ENCODE measurements at places on chromosomes 6 and 20.
A peak's percentile ranks its signal among the peaks of the same experiment; 100 is the strongest.

- no peak for DNase-seq
Measured at GRCh38 chr6:157135691-157136090, 187.6 kb downstream of the TMEM242 start.

DNA sequence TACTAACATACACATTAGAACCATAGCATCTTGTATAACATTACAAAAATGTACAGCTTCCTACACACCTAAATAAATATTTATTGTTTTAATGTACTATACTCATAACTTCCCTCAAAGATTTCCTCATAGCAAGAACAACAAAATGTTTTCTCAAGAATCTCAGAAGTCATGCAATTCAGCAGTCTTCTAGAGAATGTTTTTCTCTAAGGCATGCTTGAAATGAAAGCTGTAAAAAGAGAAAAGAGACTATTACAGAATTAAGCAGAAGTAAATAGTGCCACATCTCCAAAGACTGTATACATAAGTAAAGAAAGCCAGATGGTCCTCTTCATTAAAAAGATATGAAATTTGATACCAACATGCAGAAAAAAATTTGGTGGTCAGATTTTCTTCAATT, 672.2 kb downstream of the EPM2A start:
- no peak for DNase-seq

- no peak for DNase-seq
Measured at GRCh38 chr6:157063176-157063905, 260.0 kb downstream of the TMEM242 start.

GRCh38 chr6:5116243-5116991, 31.3 kb downstream of the PPP1R3G start:
- no peak for DNase-seq

- DNase-seq, result no peak
Measured at GRCh38 chr6:14436592-14437132, 319.1 kb downstream of the CD83 start.

GRCh38 chr6:69729870-69730449, 66.8 kb downstream of the LMBRD1 start:
- DNase-seq, result peak; percentile 5

DNA sequence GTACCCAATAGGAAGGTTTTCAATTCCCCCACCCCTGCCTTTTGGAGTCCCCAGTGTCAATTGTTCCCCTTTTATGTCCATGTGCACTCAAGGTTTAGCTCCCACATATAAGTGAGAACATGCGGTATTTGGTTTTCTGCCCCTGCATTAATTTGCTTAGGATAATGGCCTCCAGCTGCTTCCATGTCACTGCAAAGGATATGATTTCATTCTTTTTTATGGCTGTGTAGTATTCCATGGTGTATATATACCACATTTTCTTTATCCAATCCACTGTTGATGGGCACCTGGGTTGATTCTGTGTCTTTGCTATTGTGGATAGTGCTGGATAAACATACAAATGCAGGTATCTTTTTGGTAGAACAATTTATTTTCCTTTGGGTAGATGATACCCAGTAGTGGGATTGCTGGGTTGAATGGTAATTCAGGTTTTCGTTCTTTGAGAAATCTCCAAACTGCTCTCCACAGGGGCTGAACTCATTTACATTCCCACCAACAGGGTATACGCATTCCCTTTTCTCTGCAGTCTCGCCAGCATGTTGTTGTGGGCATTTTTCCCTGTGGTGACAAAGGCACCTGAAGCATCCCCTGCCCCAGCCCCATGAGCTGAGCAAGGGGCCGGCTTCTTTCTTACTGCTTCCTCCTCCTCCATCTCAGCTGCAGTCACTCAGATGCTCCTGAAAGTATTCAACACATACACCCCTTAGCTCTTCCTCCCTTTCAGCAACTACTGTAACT, 66.7 kb downstream of the ELOVL2 start:
- DNase-seq, result no peak

DNA sequence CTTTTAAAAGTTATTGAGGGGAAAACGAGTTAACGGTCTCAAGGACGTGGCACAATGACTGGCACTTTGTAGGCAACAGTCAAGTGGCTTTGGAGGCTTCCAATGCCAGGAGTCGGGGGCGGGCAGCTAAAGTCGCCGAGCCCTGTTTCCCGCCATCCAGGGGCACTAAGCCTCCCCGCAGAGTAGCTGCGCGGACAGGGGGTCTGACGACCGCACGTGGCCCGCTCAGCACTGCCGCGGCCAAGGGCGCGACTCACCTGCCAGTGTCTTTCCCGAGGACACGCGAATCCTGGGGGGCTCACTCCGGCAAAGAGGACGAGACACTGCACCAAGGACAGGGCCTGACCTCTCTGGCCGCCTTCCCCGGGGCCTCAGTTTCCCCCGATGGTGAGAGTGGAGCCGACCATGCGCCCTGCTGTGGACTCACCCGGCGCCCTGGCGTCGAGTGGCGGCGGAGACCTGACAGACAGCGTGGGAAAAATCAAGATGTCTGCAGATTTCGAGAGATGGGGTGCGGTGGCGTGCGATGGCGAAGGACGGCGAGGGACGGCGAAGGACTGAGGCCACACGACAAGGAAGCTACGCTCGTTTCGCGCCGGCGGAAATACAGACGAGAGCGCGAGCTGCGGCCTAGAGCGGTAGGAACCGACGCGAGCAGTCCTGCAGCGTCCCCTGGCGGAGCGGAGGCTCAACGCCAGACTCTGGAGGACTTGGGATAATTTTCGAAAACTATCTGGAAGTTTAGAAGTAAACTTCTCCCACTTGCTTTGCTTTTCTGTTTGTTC, at the start of gene SNHG17:
SNHG17 (minus strand) TSS at position 559 of the 785 bp plus-strand sequence.
- peak; percentile 85 for DNase-seq

GRCh38 chr20:24934101-24934661, 14.9 kb upstream of the CST7 start:
- no peak for DNase-seq

GRCh38 chr6:41039060-41039998, at the start of gene UNC5CL:
TSS of gene UNC5CL (minus strand) at chr6:41039221. CDS start at chr6:41035074, 4,147 bp downstream.
- peak; percentile 47 for DNase-seq

DNA sequence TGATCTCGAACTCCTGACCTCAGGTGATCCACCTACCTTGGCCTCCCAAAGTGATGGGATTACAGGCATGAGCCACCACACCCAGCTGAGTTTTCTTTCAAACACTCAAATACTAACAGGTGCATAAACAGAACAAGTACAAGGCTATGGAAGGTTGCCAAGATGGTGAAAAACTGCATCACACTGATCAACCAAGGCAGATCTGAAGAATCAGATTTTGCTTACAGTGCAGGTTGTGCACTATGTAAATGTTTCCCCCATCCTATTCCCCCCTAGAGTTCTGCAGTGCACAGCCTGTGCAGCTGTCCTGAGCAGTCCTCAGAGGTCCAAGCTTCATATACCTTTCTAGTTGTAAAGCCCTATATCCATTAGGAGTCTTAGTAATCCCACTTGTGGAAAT, 73.0 kb downstream of the GFRA4 start:
- DNase-seq, result no peak

GRCh38 chr6:20699402-20699801, 165.1 kb downstream of the CDKAL1 start:
- DNase-seq, result no peak

DNA sequence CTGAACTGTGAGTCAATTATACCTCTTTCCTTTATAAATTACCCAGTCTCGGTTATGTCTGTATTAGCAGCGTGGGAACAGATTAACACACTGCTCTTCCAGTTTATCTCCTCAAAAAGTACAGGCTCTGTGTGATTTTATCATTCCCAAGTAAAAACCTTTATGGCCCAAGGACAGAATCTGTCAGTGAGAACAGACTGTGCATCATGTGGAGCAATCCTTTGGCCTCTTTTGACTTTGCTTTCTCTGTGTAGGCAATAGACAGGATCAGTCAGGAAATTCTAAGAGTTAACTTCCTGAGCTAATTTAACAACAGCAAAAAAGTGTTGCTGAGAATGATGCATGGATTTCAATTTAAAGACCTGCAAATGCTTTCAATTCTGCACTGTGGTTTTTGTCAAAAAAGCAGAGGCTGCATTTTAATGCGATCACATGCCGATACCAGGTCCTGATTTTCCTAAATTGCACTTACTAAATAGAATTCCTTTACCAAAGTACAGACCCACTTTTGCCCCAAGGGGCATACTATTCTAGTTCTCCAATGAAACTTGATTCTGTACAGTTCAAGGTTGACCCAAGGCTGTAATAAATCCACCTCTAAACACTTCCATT, 246.7 kb upstream of the MARCKS start:
- no peak for DNase-seq

GRCh38 chr6:124825564-124825963, 136.7 kb upstream of the RNF217 start:
- DNase-seq, result no peak

- no peak for DNase-seq
Measured at GRCh38 chr6:159808647-159809046, 8.6 kb downstream of the PNLDC1 start.

GRCh38 chr6:70312165-70312745, 9.4 kb upstream of the COL9A1 start:
- peak; percentile 91 for DNase-seq

DNA sequence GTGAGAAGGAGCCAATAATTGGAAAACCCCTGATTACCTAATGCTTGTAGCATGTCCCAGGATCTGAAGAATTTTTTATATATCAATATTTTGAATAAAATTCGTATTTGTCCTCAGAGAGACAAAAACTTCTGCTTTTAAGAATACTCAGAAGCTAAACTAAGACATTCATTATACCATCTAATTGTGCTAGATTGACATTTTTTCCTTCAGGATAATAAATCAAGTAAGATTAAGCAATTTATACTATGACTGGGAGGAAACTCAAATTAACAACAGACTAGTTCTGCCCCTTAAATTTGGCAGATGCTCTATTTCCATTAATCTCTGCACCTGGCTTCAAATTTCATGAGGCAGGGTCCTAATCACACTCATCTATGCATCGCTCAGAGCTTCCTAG, 291.4 kb downstream of the PLCB1 start:
- no peak for DNase-seq

DNA sequence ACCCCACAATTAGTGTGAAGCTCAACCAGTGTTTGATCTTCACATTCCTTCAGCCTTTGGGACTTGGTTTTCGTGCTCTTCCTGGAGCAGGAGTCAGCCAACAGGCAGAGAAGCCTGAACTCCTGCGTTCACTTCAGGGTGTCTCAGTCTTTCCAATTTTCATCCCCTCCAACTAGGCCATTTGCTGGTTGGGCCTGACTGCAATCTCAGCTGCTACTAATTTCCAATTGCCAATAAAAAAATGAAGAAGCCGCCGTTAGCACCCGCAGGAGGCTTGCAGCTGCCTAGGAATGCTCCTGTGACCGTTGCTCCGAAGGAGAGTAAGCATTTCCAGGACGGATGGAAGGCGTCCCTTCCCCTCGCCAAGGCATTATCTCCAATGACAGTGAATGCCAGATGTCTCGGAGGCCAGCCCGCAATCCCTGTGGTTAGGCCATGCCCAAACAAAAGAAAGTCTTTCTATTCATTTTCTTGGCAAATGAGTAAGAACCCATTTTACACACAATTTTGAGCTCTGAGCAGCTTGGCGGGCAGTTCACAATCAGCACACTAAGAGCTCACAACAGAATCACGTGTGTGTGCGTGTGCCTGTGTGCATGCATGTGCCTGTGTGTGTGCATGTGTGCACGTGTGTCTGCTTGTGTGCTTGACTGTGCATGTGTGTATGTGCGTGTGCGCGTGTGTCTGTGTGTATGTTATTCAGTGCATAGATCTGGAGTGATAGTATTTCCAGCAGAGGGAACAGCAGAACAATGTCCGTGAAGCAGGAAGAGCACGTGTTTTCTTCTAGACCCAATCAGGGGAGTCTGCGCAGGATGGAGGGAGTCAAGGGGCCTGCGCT, 301.2 kb downstream of the SMOC2 start:
- DNase-seq, result no peak

DNA sequence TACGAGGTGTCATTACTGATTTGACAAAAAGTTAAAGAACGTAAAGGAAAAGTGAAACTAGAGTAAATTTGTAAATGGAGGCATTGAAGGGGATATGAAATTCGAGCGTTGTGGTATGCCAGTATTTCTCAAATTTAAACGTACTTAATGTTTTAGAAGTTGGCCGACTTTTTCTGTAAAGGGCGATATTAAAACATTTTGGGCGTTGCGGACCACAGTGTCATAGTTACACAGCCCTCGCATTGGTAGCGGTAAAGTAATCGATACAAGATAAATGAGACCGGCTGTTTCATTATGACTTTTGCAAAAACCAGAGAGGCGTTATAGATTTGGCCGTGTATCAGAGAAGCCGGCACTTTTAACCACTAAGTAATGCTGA, 39.6 kb downstream of the OR2B2 start:
- DNase-seq, result no peak

DNA sequence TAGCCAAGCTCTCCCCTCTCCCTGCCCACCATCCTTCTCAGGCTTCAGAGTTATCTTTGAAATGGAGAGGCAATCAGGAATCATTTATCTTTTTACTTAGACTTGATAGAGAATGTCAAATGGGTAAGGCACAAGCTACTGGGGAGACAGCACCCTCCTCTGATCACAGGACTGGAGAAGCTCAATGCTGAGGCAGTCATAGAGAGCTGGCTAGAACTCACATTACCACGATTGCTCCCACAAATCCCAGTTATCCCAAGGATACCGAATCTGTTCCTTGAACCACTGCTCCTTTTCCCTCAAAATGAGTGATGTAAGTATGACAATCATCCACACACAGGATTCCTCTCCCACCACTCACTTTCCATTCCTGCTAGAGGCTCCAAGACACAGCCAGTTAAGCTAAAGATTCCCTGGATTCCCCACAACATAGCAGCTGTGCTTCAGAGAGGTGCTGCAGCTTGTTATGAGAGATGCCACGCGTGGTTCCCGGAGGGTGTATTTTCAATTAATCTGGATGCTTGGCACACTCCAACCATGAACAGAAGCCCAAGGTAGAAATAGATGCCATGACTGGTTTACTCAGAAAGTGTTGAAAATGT, 96.2 kb upstream of the VGLL2 start:
- DNase-seq, result no peak

DNA sequence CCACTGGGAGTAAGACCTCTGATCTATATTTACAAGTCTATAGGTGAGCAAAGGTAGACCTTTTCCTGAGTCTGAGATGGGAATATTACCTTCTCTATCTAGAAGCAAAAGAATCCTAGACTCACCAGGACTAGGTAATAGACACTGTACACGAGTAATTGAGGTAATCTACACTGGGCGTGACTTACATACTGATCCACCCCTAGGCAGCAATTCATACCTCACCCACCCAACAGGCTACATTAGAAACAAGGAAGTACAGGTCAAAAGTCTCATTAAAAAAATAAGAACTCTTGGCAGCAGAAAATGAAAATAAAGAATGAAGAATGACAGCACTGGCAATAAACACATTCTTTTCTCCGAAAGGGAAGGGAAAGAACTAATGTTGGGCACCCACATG, 7.6 kb downstream of the CSNK2A1 start:
- no peak for DNase-seq

GRCh38 chr6:40910260-40910893, 128.6 kb downstream of the UNC5CL start:
- DNase-seq, result no peak

DNA sequence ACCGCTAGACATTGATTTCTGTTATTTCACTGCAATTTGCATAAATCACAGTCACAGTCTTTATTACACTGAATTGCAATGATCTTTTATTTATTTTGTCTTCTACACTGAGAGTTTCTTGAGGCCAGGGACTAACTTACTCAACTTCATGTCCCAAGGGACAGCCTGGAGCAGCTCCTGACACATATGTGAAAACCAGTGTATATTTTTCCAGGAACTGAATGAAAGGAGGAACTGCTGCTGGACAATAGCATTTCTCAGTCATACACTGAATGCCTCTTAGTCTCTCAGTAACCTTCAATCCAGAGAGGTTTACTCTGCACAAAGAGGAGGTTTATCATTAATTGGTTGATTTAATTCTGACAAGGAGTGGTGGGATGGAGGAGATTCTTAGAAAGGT, 5.9 kb downstream of the F13A1 start:
- no peak for DNase-seq
